ENCODE measurements at places on chromosomes 1 and 21. TPM values are rescaled to one million over a fixed set of nuclear protein-coding genes. Genes with fewer than 3 reads are reported as not detected.

DLGAP3 gene
- total RNA-seq, result not detected

CAMK1G gene
- not detected for total RNA-seq

RAB42 gene
- 0.21 TPM for total RNA-seq

CFHR2 gene
- not detected for total RNA-seq

CYP4X1 gene
- total RNA-seq, result not detected

FMO5 gene
- 1.2 TPM for total RNA-seq

C1orf167 gene
- total RNA-seq, result not detected

PCAT6 gene
- total RNA-seq, result 0.24 TPM

ELAPOR1 gene
- 0.24 TPM for total RNA-seq

BMP8B gene
- total RNA-seq, result 0.72 TPM

FNDC10 gene
- total RNA-seq, result 2.4 TPM
